ENCODE measurements at places on chromosomes 6 and 20. TPM values are rescaled to one million over a fixed set of nuclear protein-coding genes. Genes with fewer than 3 reads are reported as not detected.
A peak's percentile ranks its signal among the peaks of the same experiment; 100 is the strongest.

GGTLC1 gene
- not detected for polyA plus RNA-seq

ZNF334 gene
- polyA plus RNA-seq, result 0.60 TPM

DNA sequence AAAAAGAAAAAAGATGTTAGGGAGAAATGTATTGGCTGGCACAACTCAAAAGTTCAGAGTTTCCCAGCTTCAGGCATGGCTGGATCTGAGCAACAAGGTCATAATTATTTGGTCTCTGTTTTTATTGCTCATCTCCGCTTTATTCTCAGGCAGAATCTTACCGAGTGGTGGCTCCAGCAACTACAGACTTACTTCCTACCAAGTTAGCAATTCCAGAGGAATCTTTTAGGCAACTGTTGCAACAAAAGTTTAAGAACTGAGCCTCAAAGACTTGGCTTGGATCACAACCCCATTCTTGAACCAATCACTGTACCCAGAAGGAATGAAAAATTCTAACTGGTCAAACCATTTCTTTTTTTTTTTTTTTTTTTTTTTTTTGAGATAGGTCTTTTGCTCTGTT lies 35.5 kb upstream of the NCOA3 start:
- no peak for DNase-seq

GRCh38 chr20:12829170-12829569 lies 179.6 kb upstream of the SPTLC3 start:
- DNase-seq, result no peak

- no peak for DNase-seq
These were observed 51.0 kb downstream of the EDN3 start for GRCh38 chr20:59351157-59352040.

- DNase-seq, result no peak
These were observed 486.5 kb downstream of the RFPL4B start for GRCh38 chr6:112833581-112834131.

- DNase-seq, result no peak
These were observed 1.5 kb upstream of the SLC17A3 start for GRCh38 chr6:25875563-25875905.

DNA sequence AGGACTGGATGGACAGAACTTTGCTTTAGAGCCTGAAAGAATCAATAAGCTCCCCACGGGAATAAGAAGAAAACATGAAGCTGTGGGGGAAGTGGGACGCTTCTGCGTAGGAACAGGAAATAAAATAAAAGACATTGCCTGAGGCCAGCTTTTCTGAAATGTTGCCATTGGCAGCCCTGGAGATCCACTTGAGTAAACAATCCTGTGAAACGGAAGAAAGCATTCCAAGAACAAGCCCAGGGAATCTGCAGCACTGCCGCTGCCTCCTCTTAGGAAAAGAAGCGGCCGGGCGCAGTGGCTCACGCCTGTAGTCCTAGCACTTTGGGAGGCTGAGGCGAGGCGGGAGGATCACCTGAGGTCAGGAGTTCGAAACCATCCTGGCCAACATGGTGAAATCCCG lies 182.3 kb upstream of the RALGAPA2 start:
- DNase-seq, result no peak

- peak; percentile 68 for DNase-seq
These were observed at the start of gene TREM1 for GRCh38 chr6:41286544-41287346. Gene TREM1, minus strand, starts transcription at chr6:41286682. Its CDS starts 27 bp downstream, at chr6:41286655.
